ENCODE measurements at places on chromosomes 1 and 21.

GRCh38 chr1:154584267-154584994 is 16.9 kb downstream of the CHRNB2 start:
- DNase-seq, result no peak

DNA sequence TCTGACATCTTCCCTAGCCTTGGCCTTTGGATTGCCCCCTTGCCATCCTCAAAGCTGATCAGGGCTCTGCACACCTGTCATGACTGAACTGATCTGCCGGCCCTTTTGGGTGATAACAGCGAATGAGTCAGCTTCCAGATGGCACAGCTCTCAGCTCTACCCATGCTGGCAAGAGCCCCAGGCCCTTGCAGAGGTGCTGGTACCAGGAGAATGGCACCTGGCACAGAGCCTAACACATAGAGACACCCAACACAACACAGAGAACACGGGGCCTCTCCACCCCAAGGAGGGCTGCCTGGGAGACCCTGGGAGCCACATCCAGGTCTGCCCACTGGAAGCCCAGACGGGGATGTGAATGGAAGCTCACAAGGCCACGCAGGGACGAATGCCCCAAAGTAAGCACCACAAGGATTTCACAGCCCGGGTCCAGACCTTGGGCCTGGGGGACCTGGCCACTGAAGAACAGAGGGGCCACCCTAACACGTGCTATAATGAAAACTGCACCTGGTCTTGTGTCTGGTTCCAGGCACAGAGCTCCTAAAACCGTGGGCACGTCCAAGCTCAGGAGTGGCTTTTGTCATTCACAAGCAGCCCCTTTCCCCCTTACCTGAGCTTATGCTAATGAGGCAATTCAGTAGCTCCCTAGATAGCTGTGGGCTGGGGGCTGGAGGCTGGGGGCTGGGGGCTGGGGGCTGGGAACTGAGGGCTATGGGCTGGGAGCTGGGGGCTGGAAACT is 160.5 kb downstream of the NPHP4 start:
- no peak for DNase-seq

DNA sequence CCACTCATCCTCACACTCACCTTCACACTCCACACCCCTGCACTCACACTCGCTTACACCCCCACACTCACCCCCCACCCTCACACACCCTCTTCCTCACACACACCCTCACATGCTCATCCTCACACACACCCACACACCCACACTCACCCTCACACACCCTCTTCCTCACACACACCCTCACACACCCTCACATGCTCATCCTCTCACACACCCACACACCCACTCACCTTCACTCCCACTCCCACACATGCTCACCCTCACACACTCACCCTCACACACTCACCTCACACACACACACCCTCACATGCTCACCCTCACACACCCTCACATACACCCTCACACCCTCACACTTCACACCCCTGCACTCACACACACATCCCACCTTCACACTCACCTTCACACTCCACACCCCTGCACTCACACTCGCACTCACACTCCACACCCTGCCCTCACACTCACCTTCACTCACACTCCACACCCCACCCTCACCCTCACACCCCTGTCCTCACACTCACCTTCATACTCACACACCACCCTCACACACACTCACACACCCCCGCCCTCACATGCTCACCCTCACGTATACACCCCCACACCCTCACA is 42.6 kb upstream of the EDN2 start:
- no peak for DNase-seq

DNA sequence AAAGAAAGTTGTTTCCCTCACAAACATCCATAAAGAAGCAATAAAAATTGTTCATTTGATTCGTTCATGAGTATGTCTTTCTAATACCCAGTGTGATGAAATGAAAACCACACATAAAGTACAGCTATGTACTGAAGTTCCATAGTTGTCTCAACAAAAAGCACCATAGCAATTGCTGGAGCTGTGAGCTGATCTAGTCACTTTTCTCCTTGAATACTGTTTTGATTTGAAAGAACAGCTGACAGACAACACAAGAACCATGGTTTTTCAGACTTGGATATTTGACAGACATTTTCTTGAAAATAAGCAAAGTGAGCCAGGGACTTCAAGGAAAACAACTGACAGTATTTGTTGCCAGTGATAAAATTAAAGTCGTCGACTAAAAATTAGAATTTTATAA is 237.1 kb upstream of the PLD5 start:
- no peak for DNase-seq

- no peak for DNase-seq
Observed at GRCh38 chr1:14571810-14572767, 26.4 kb upstream of the KAZN start.

DNA sequence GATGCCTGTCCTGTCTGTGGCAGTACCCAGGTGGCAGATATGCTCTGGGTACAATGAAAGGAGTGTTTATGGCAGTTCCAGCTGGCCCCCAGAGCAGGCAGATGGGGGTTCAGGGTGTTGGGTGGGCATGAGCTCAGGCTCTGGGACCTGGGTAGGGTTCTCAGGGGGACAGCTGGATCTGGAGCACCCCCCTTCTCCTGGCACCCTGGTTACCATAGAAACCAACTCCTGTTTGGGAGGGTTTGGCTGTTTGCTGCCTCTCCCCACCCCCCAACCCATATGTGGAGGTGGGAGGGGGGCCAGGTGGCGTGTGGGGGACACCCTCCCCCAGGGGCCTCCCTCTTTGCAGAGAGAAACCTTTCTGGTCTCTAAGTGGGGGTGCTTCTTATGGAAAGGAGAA is 7.1 kb downstream of the FOXO6 start:
- DNase-seq, result no peak

GRCh38 chr1:92956254-92957029 is 4.8 kb downstream of the DIPK1A start:
- no peak for DNase-seq
